ENCODE measurements at places on chromosomes 2 and 18.

DNA sequence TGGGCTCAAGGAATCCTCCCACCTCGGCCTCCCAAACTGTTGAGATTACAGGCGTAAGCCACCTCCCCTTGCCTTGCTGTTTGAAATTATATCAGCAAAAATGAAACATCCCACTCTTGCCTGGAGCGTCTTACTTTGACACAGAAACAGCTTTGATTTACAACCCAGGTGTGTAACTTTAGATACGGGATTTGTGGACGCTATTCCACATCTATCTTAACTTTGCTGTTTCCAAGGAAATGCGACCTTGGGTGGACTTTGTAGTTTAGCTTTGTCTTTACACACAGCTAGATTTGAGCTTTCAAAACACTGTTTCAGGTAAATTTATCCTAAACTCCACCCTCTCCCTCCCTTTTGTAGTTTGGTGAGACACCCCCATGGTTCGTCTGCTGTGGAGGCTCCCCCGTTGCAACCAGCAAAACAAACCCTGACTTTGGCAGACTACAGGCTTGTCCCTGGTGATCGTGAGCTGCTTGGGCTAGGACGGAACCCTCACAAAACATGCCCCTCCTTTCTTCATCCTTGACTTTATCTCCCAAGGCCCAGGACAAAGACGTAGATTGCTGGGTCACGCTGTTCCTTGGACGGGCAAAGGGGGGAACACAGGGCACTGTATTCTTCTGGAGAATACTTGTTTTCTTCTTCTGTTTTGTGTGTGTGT is 5.5 kb upstream of the MSH6 start:
- DNase-seq: no peak

- peak; percentile 17 for DNase-seq
These were observed 39.5 kb downstream of the SFT2D3 start for GRCh38 chr2:127740665-127741288.

DNA sequence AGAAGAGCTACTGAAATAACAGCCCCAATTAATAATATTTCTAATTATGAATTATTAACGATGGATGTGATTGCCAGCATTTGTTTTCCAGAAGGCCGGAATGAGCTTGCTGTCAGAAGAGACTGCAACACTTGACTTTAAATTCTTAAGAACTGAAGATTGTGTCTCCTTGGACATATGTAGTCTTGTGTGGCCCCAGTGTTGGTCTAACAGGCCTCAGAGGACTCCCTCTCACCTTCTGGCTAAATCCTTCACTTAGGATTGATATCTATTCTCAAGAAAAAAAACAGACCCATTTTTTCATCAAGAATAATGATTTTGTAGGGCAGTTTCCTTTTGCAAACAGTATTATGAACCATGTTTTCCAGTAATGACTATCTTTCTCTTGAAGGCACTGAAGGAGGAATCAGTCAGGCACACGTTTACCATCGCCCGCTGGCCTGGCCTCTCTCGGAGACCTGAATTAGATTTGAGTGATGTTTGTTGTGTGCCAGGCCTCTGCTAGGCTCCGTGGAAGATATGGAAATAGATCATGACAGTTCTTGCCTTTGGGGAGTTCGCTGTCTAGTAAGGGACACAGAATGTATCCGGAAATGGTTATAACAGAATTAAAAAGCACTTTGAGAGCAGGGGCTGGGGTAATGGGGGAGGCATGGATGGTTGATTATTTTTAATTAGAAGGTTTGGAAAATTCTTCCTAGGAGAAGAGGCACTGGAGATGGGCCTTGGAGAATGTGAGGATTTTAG is 258.0 kb downstream of the MYCN start:
- no peak for DNase-seq

DNA sequence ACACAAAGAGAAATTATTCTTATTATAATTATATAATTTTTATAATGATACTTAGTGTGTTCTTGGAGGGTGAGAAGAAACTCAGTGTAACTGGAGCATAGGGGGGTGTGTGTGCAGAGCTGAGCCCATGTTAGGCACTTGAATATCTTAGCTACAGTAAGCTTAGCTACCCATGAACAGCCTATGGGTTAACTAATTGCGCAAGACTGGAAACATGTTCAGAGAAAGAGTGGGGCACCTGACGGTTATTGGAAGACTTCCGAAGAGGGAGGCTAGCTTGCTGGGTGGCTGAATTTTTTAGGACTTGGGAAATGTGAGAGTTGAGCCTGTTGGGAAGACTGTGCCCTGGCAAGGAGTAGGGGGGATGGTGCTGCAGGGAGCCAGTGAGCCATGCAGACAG is 229.2 kb downstream of the SLC4A3 start:
- DNase-seq: no peak
